Renal cortex interstitium (tissue), 15 donors: ENCODE measurements at places on chromosomes 6 and 20.

DNA sequence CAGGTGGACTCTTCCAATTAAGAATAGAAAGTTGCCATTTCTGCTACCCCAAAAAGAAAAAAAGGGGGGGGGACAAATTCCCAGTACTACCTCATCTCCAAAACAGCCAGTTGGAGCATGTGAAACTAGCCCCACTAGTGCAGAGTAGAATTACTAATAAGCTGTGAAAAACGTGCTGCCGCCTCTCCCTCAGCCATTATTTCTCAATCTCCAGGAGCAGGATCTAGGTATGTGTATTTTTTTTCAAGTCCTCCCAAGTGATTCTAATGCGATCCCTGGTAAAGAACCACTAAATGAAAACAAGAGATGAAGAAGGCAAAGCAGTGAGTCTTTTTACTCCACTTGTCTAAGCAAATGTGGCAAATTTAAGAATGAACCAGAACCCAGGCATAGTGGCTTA is 154.5 kb upstream of the SHLD1 start:
- no peak for DNase-seq

GRCh38 chr20:38872491-38873049 is 53.6 kb upstream of the FAM83D start:
- DNase-seq: no peak

GRCh38 chr6:109164331-109164730 is 69.0 kb downstream of the CEP57L1 start:
- DNase-seq: no peak

GRCh38 chr6:3512832-3513231 is 56.0 kb upstream of the SLC22A23 start:
- no peak for DNase-seq

- no peak for DNase-seq
Measured at GRCh38 chr6:44704240-44705150, 317.0 kb downstream of the CDC5L start.

GRCh38 chr6:111759836-111760785 is 113.1 kb downstream of the FYN start:
- DNase-seq: no peak

- DNase-seq: no peak
Measured at GRCh38 chr20:62202083-62202395, 18.0 kb downstream of the HRH3 start.

GRCh38 chr20:32206760-32207625 is 550 bp downstream of the PLAGL2 start:
- DNase-seq: no peak

GRCh38 chr6:41602864-41603608 is 35.2 kb upstream of the MDFI start:
- DNase-seq: peak; percentile 86

- DNase-seq: no peak
Measured at GRCh38 chr6:86744048-86744447, 193.3 kb upstream of the HTR1E start.

DNA sequence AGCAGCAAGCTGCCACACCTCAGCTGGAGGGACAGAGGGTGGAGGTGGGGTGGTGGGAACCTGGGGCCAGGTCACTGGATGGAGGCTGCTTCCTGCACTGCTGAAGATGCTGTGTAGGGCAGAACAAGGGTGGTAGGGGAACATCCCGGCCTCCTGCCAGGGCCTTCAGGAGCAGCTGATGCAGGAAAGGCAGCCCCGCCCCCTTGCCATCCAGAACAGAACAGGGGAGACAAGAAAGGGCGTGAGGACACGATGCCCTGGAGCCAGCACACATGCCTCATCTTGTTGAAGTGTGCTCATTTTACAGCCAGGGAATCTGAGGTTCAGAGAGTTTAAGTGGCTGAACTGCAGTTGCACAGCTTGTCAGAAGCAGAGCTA is 43.1 kb upstream of the PHACTR3 start:
- no peak for DNase-seq

GRCh38 chr6:138307352-138307751 is 70.4 kb upstream of the SMIM28 start:
- no peak for DNase-seq

- no peak for DNase-seq
Measured at GRCh38 chr6:128241216-128241615, 279.2 kb downstream of the PTPRK start.

DNA sequence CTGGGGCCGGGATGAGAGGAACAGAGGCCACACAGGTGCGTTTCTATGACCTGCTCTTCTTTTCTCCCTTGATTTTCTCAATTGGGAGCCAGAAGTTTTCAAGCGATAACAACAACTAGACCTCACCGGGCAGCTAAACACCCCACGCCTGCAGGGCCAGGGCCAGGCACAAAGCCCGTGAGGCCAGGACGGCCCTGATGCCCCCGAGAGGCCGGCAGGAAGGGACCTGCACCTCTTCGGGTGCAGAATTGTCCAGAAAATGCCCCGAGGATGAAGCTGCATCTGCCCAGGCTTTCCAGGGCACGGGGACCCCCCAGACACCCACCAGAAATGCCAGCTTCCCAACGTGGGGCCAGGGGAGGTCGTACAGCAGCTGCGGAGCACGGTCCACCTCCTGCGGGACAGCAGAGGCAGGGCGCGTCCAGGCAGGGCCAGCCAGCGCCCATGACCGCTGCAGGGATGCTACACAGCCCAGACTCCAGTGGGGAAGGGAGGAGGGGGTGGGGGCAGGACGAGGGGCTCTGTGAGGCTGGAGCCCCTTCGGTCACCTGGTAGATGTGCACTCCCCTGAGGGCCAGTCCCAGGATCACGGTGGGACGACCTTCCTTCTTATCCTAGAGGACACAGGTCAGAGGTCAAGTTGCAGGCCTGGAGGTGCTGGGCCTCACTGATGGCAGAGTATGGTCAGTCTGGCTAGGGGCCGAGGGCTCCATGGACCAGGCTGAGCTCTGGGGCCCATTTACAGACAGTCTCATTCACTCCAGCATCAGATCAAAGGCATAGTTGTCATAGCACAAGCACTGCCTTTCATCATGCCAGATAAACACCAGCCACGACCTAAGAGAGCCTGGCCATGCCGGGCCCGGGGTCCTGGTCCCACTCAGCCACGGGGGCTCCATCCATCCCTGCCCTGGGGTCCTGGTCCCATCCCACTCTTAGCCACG is 16.4 kb downstream of the FRMD1 start:
- no peak for DNase-seq

GRCh38 chr20:19511931-19512330 is 246.1 kb upstream of the RIN2 start:
- DNase-seq: no peak

DNA sequence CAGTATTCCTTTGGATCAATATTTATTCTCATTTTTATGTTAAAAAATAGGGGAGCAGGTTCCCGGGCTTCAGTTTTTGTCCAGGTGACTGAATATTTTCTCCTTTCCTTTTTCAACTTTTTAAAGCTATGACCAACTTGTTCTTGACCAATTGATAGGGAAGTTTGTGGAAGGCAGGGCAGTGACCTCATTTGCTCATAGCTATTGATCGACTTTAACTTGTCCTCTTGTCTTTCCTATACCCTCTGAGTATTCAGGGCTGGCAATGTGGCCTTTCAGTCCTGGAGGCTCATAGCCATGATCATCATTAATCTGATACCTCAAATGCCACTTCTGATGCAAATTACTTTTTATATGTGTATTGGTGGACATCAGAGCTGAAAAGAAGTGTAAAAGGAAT is 448.8 kb downstream of the KIF16B start:
- no peak for DNase-seq

- DNase-seq: no peak
Measured at GRCh38 chr6:140816681-140817080, 1316.0 kb upstream of the GJE1 start.

- DNase-seq: no peak
Measured at GRCh38 chr6:139518556-139519091, 144.2 kb upstream of the CITED2 start.

DNA sequence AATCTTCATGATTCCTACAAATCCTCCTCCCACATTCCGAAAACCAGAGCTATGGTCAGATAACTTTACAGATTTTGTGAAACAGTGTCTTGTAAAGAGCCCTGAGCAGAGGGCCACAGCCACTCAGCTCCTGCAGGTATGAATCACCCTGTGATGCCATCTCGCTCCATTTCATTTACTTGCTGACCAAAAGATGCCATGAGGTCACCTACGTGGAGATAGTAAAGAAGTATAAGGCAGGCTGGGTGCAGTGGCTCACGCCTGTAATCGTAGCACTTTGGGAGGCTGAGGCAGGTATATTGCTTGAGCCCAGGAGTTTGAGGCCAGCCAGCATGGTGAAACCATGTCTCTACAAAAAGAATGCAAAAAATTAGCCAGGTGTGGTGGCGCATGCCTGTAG is 30.9 kb downstream of the STK4 start:
- no peak for DNase-seq

GRCh38 chr6:107715550-107716321 is 108.4 kb downstream of the SCML4 start:
- no peak for DNase-seq

- DNase-seq: no peak
Measured at GRCh38 chr20:40606660-40607059, 82.4 kb downstream of the MAFB start.

DNA sequence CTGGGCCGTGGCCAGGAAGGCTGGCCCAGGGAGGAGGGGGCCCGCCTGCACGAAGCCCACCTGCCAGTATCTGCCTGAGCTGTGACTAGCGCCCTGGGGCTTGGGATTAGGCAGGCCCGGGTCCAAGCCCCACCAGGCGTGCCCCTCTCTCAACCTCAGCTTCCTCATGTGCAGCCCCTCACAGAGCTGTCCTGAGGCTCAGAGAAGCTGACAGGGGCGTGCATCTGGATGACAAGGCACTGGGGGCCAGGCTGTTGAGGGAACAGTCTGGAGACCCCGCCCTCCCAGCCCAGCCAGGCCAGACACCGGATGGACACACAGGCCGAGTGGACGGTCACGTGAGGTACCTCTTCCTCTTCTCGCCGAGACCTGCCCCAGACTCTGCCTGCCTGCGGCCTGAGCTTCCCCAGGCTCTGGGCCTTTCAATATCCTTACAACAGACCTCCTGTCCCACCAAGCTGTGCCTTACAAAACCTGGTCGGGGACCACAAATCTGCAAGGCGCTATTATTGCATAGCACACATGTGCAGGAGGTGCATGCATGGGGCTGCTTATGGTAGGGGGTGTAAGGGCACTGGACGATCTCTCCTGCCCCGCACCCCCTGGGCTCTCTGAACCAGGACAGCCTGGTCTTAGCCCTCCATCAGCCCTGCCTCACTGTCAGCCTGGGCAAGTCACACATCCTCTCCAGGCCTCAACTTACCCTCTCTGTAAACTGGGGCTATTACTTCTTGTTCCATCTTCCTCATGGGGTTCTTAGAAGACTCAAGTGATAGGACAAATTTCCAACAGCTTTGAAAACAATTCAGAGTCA is 20.0 kb downstream of the NOL4L start:
- DNase-seq: no peak

DNA sequence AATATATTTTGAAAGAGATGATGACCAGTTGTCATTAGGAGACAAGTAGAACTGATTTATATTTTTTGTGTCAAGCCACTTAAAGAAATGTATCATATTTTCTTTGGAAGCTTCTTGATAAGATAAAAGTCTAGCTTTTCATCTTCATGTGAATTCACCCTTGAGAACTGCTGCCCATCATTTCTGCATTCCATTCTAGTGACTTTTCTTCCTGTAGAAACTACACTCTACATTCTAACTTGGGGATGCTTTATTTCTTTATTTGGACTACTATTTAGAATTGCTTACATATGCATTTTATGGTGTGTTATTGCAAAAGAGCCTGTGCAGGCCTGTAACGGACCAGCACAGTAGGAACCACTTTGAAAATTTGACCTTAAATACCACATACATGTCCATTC is 335.0 kb upstream of the KCNQ5 start:
- DNase-seq: no peak

- DNase-seq: no peak
Measured at GRCh38 chr6:25746968-25747367, 7.6 kb upstream of the SLC17A4 start.

DNA sequence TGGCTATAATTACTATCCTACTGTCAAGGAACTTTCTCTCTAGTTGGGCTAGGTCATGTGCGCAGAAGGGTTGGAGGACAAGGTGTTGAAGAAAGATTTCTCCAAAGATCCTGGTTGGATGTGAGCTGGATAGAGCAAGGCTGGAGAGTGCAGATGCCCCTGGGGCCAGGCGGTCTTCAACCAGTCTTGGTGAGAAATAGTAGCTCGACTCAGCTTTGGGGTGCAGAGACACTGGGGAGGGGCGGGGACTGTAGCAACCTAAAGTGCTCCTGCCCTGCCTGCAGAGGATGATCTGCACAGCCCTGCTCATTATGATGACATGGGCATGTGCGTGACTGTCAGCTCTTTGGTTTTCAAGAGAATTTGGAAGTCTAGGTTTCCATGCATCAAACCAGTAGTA is 35.9 kb downstream of the PHACTR3 start:
- no peak for DNase-seq

DNA sequence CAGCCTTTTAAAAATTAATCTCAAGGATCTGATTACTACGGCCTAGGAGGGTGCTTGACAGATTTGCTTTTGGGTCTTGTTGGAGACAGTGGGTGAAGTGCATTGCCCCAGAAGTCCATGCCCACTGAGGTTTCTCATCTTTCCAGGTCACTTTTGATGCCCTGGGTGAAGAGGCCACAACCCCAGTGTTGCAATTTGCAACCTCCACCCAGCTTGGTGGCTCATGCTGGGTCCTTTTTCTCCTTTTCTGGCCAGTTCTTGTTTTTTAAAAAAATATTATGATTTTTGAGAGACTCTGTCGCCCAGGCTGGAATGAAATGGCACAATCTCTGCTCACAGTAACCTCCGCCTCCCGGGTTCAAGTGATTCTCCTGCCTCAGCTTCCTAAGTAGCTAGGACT is 9.4 kb downstream of the STX11 start:
- no peak for DNase-seq

DNA sequence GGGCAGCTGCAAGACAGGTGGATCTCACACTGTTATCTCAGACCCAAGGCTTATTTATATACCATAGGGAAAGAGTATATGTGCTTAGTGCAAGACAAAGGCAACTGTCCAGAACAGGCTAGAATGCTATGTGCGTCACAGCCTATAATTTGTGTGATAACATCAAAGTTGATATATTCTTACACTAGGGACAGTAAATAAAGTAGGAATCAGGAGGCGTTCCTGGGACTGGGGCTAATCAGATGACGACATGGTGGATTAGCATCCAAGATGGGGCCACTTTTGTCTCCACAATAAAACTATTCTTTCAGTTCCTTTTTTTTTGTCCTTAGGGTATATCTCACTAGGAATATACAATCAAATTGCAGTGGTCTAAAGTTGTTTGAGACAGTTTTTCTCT is 54.9 kb upstream of the IER3 start:
- no peak for DNase-seq

- DNase-seq: no peak
Measured at GRCh38 chr6:4987432-4987831, 16.4 kb downstream of the RPP40 start.

- DNase-seq: no peak
Measured at GRCh38 chr20:32806356-32806755, 13.4 kb upstream of the MAPRE1 start.

DNA sequence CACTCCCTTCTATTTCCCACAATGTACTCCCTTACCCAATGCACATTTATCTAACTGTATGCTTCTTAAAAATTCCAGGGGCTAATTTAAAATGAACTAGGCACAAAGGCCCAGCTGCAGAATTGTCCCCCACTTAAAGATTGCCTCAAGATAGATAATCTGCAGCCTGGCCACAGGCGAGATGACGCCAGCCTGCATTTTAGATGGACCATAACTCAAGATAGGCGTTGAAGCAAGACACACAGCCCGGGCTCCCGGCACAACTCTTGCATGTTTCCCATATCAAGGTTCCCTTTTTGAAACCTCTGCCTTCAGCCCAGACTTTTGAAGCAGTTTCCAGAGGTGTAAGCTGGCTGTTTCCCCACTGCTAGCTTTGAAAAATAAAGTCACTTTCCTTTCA is 3.2 kb upstream of the REPS1 start:
- DNase-seq: no peak
